ENCODE measurements at places on chromosomes 11 and 22. TPM values are rescaled to one million over a fixed set of nuclear protein-coding genes. Genes with fewer than 3 reads are reported as not detected.

The LRRC74B gene
- not detected for total RNA-seq

The MISFA gene
- 3.5 TPM for total RNA-seq

The OR8G5 gene
- not detected for total RNA-seq

The CDC42EP2 gene
- 3.0 TPM for total RNA-seq

The MUC15 gene
- not detected for total RNA-seq

The WBP2NL gene
- total RNA-seq: 1.4 TPM

GRCh38 chr11:9399466-9399865 lies 15.0 kb downstream of the IPO7 start:
- H3K27ac ChIP-seq: no peak overlapping the region
- H3K4me1 ChIP-seq: peaks cover 36% of the 10 kb centered on the region
- no peak overlapping the region for H3K4me3 ChIP-seq
- DNase-seq: no peak

GRCh38 chr11:115282923-115283322 lies 221.3 kb downstream of the CADM1 start:
- peaks cover 7% of the 10 kb centered on the region for H3K27me3 ChIP-seq
- no peaks in the 10 kb centered on the region for H3K4me1 ChIP-seq
- no peak overlapping the region for H3K27ac ChIP-seq
- DNase-seq: no peak

DNA sequence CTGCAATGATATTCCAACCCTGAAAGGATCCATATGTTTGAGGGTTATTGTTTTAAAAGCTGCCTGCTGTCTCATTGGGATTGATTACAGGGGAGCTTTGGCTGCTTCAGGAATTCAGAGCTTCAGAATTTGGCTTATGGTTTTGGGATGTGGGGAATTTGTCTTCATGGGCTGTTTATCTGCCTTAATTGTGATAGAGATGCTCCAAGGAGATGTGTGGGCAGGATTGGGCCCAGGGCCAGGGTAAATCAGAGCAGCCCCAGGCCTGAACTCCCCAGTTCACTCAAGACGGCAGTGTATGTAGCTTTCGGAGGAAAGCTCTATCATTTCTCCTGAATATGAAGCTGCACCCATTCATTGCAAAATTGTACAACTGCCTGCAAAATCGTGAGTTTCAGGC lies 88.5 kb downstream of the ALX4 start:
- H3K36me3 ChIP-seq: no peaks in the 10 kb centered on the region
- H3K27ac ChIP-seq: no peak overlapping the region
- DNase-seq: no peak
- H3K4me3 ChIP-seq: no peak overlapping the region

GRCh38 chr22:39718921-39719475 lies 148.4 kb downstream of the CACNA1I start:
- no peaks in the 10 kb centered on the region for H3K36me3 ChIP-seq
- H3K4me3 ChIP-seq: no peak overlapping the region
- no peak for DNase-seq
- H3K4me1 ChIP-seq: peaks cover 3% of the 10 kb centered on the region
- H3K27ac ChIP-seq: no peak overlapping the region

- peak overlapping the region; percentile 19 for H3K27ac ChIP-seq
- H3K36me3 ChIP-seq: no peaks in the 10 kb centered on the region
- no peak overlapping the region for H3K4me3 ChIP-seq
Observed at GRCh38 chr11:6856871-6857270, 6.0 kb upstream of the OR10A2 start.

GRCh38 chr11:77470971-77471370 lies 2.9 kb downstream of the PAK1 start:
- peaks cover 49% of the 10 kb centered on the region for H3K27me3 ChIP-seq
- H3K4me3 ChIP-seq: no peak overlapping the region
- DNase-seq: no peak
- peaks cover 19% of the 10 kb centered on the region for H3K4me1 ChIP-seq
- no peak overlapping the region for H3K27ac ChIP-seq
- no peaks in the 10 kb centered on the region for H3K36me3 ChIP-seq

DNA sequence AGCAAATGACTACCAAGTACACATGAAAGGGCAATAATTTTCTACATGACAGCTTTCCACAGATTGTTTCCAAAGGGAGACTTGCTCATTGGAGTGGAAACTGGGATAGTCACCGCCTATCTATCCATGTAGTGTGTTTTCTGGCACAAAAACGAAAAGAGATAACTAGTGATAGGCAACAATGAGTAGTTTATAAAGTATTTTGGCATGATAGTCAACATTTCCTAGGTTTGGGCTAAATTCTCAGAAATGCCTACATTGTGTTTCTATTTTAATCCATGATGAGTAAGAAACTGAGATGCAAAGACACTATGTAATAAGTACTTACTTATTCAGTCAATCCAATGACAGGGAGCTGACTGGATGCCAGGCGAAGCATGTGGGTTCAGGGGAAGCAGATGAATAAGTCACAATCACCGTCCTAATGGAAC lies 1129.1 kb downstream of the DLG2 start:
- no peak for DNase-seq
- H3K27me3 ChIP-seq: no peaks in the 10 kb centered on the region
- no peak overlapping the region for H3K4me3 ChIP-seq
- H3K36me3 ChIP-seq: no peaks in the 10 kb centered on the region
- H3K27ac ChIP-seq: no peak overlapping the region
- no peaks in the 10 kb centered on the region for H3K4me1 ChIP-seq

DNA sequence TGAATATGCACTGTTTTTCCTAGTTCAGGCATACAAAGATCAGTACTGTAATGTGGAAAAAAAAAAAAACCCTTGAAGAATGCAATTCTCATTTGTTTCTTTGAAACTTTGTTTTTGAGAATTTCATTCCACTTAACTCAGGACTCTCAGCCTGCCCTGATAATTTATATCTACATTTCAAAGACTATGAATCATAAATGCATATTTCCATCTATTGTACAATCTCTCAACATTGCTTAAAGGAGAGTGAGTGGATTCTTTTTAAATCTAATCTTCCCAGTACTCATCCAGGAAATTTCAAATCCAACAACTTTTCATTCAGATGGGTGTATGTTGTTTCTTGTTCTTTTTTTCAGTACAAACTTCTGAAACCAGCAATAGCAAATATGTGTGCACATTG lies 322.2 kb upstream of the DDI1 start:
- DNase-seq: no peak
- no peaks in the 10 kb centered on the region for H3K4me1 ChIP-seq
- no peak overlapping the region for H3K4me3 ChIP-seq
- H3K27me3 ChIP-seq: no peaks in the 10 kb centered on the region
- no peaks in the 10 kb centered on the region for H3K36me3 ChIP-seq

DNA sequence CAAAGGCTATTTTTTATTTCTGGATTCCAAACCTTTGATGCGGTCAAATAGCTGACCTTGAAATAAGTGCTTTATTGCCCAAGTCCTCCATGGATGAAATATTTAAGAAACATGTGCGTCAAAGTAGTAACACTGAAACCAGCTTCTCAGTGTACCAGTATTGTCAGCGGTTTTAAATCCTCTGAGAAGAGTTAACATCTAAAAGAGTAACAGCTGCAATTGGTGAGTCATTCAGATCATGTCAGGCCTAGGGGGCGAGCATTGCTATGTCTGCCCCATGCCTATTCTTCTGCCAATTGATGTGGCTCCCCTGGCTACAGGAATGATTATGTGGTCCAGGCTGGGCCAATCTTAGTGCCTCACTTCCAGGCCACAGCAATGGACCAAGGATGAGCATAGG lies 263.3 kb upstream of the SORL1-AS1 start:
- H3K4me3 ChIP-seq: no peak overlapping the region
- peaks cover 20% of the 10 kb centered on the region for H3K27me3 ChIP-seq
- no peaks in the 10 kb centered on the region for H3K36me3 ChIP-seq
- DNase-seq: no peak

GRCh38 chr22:32839831-32840584 lies 38.5 kb downstream of the TIMP3 start:
- DNase-seq: no peak
- no peaks in the 10 kb centered on the region for H3K36me3 ChIP-seq
- H3K4me3 ChIP-seq: no peak overlapping the region
- no peaks in the 10 kb centered on the region for H3K27me3 ChIP-seq
- H3K27ac ChIP-seq: no peak overlapping the region

DNA sequence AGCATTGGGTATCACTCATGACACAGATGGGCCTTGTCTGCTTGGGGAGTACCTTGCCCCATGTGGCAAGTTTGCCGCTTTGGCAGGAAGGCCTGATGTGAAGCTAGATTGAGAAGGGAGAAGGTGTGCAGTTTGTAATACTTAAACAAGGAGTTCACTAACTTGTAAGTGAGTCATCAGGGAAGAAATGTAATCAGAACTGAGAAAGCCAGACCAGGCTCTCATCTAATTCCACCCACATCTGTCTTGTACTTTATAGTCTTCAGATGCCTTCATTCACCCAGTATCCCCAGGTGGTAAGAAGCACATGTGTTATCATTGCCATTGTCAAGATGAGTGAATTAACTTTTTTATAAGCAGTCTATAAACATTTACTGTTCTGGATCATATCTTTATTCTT lies 116.0 kb upstream of the DDI1 start:
- H3K36me3 ChIP-seq: no peaks in the 10 kb centered on the region
- no peak overlapping the region for H3K4me3 ChIP-seq
- no peaks in the 10 kb centered on the region for H3K4me1 ChIP-seq
- no peaks in the 10 kb centered on the region for H3K27me3 ChIP-seq
- no peak for DNase-seq

DNA sequence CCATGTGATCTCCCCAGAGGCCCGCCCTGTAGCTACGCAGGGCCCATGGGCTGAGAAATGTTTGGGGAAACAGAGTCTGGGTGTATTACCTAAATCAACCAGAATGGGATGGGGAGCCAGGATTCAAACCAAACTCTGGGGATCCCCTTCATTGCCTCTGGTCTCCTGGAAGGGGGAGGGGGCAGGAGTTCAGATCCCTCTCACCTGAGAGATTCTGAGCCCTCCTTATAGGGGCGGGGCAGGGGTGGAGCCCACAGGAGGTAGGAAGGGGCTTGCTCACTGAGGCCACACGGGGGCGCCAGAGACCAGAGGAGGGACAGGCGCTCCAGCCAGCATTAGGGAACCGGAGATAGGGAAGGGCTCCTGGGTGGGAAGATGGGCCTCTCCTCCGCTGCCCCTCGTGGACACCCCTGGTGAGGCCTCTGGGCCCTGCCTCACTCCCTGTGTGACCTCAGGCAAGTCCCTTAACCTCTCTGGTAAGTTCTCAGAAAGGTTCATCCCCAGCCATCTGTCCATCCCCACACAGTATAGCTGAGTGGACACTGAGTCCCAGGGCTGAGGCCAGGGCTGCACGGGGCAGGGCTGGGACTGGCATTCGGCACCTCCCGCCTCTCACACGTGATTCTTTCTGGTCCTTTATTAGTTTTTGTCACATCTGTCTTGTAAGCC lies 2.7 kb upstream of the CDC42BPG start:
- H3K4me1 ChIP-seq: peaks cover 46% of the 10 kb centered on the region
- H3K4me3 ChIP-seq: no peak overlapping the region
- H3K27me3 ChIP-seq: peaks cover 2% of the 10 kb centered on the region
- peaks cover 3% of the 10 kb centered on the region for H3K36me3 ChIP-seq
- DNase-seq: peak; percentile 97

- DNase-seq: no peak
- no peak overlapping the region for H3K27ac ChIP-seq
- no peak overlapping the region for H3K4me3 ChIP-seq
- H3K27me3 ChIP-seq: peaks cover 5% of the 10 kb centered on the region
- peaks cover 7% of the 10 kb centered on the region for H3K36me3 ChIP-seq
Observed at GRCh38 chr22:38861170-38861876, 10.7 kb downstream of the CBX6 start.

Data from activated CD4-positive, alpha-beta T cell treated with anti-CD3 and anti-CD28 coated beads, Interleukin-2, amount 10 ng/mL, durations not matched to agents 24 days and 14 days (primary cell).